D721Med (cell line): ENCODE measurements at places on chromosomes 1 and 21.
A peak's percentile ranks its signal among the peaks of the same experiment; 100 is the strongest.

DNA sequence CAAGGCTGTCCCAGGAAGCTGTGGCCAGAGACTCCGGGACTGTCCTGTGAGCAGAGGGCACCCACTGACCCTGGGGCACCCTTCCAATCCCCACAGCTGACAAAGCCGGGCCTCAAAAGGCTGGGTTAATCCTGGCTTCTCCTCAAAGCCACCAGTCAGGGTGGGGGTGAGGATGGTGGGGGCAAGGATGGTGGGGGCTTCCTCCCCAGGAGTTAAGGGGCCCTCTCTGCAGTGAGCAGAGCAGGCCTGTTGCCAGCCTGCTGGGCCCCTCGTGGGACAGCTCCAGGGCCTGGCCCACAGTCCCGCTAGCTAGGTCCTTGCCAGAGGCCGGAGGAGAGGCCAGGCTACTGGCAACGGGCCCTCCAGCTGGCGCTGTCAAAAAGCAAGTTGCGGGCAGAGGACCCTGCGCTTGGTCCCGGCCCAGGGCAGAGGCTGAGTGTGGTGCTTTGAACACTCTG, 37.9 kb upstream of the CCDC27 start:
- DNase-seq: no peak

- DNase-seq: no peak
Observed at GRCh38 chr1:183002797-183003196, 20.4 kb upstream of the LAMC1 start.

DNA sequence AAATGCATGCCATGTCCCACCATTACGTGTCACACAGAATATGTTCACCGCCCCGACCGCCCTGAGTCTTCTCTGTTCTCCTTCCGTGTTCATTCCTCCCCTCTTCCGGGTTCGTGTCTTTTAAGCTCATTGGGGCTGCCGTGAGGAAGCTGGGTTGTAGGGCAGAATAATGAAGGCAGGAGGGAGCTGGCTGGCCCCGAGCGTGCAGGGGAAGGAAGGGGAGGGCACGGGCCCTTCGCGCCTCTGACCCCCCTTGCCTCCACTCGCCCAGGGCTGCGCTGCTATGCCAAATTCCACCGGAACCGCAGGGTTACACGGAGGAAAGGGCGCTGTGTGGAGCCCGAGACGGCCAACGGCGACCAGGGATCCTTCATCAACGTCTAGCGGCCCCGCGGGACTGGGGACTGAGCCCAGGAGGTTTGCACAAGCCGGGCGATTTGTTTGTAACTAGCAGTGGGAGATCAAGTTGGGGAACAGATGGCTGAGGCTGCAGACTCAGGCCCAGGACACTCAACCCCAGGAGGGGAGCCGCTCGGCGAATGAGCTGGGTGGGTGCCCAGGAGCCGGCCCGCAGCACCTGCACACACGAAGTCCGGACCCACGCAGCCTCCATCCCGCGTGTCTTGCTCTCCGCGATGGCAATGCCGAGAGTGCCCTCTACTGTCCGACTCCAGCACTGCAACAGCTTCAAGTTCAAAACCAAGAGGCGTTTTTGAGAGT, 16.5 kb upstream of the AGTRAP start:
- DNase-seq: peak; percentile 31

DNA sequence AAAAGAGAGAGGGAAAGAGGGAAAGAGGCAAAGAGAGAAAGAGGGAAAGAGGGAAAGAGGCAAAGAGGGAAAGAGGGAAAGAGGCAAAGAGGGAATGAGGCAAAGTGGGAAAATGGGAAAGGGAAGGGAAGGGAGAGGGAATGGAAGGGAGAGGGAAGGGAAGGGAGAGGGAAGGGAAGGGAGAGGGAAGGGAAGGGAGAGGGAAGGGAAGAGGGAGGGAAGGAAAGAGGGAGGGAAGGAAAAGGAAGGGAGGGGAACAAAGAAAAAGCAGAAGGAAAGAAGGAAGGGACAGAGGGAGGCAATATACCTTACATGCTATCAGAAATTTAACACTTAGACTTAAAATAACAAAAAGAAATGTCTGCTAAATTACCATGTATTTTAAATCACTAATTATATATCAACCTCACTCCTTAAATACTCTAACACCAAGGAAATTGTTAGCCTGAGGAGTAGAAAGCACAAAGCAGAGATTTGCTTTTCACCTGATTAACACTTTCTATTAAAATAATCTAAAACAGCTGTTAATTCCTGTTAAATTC, 41.8 kb downstream of the DUSP10 start:
- no peak for DNase-seq

- DNase-seq: no peak
Observed at GRCh38 chr1:208312706-208313105, 68.5 kb upstream of the PLXNA2 start.

GRCh38 chr1:32398401-32398800, 4.2 kb upstream of the BSDC1 start:
- no peak for DNase-seq

- no peak for DNase-seq
Observed at GRCh38 chr21:23394458-23394857, 2212.8 kb downstream of the MRPL39 start.

GRCh38 chr1:3691421-3692204, 39.3 kb downstream of the TP73 start:
- no peak for DNase-seq
